ENCODE measurements at places on chromosomes 12 and 14.

DNA sequence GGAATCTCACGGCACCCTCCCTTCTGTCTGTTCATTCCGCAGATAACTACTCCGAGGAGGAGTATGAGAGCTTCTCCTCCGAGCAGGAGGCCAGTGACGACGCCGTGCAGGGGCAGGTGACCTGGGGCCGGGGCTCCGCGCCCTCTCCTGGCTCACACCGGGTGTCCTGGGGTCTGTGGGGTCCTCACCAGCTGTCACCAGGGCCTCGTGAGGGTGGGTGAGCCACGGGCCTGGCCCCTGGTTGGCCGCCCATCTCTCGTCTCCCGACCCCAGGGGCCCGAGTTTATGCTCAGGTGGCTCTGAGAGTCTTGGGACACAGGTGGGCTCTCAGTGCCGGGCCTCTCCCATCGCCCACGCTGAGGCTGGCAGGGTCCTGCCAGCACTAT, 30.3 kb upstream of the TEX22 start:
- no peak for DNase-seq

DNA sequence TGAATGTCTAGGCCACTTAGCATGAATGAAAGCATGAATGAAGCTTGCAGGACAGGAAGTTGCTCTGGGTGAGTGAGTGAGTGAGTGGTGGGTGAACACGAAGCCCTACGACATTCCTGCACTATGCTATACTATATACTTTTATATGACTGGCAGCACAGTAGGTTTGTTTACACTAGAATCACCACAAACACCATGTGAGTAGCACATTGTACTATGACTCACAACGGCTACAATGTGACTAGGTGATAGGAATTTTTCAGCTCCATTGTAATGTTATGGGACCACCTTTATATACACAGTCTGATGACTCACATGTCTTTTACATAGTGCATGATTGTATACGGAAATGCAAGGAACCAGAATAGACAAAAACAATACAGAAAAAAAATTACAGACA, 1480.2 kb downstream of the AACS start:
- no peak for DNase-seq

GRCh38 chr14:99579903-99580571, 24.0 kb downstream of the CCDC85C start:
- no peak for DNase-seq

GRCh38 chr12:96919510-96920210, 12.6 kb downstream of the NEDD1 start:
- no peak for DNase-seq

GRCh38 chr14:33700052-33700451, 250.8 kb downstream of the EGLN3 start:
- no peak for DNase-seq

DNA sequence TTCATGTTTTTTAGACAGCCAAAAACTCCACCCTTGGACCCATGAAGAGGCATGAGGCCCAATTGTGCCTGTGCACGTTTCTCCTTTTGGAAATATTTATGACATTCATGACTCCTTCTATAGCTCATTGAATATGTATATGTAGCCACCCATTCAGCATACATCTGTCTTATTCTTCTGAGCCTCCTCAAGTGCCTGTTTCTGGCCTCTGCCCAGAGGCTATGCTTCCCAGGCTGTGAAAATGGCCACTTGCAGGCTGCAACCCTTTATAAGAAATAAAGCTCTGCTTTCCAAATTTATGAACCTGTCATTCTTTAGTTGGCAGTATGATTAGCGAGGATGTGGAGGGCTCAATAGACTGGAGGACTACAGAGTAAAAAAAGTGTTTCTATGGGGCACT, 35.3 kb downstream of the TSPAN19 start:
- DNase-seq, result peak; percentile 1

DNA sequence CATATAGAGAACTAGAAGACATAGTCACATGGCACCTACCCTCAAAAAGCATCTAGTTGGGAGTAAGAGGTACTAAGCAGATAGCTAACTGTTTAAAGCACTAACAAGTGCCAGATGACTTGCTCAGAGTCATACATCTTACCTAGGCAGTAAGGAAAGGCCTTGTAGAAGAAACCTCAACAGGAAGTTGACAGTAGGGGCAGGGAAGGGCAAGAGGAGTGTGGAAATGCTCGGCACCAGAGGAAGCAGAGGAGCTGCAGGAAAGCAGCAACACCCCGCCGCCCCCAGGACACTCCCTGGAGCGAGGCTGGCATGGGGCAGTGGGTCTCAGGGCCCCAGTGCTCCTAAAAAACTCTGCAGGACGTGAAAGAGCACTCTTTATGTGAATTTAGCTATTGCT, 92.9 kb downstream of the PPP2R5C start:
- DNase-seq, result no peak

All from NCI-H446 treated with DMSO at 0.1 percent for 48 hours (cell line).